ENCODE measurements at places on chromosomes 1 and 21.

DNA sequence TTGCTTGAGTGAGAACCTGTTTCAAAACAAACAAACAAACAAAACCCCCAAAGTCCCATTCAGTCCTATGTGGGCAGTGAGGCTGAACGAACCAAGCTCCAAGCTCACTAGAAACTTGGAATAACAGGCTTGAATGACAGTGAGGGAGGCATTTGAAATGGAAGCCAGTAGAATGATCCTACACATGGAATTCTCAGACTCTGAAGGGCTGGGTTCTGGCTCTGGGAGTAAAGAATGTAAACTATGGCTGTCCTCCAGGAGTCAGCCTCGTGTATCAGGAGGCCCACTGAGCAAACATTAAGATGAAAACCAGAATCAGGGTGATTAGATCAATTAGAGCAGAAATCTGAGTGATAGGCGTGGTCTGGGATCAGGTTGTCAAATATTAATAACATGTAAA lies 14.9 kb downstream of the PCP4L1 start:
- DNase-seq: no peak

DNA sequence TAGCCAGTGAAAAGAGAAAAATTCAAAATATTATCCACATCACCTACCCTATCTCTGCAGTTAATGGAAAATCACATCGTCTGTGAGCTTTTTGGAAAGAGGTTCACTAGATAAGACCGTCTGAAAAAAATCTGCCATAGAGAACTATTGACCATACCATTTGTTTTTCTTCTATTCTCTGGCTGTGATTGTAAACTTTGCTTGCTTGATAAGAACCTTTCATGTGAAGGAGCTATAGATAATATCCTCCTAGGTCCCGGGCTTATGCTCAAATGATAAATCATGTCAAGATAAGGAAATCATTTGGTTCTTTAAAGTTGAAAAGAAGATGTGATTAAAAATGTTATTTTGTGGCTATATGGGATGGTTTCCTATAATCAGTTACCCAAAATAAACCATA lies 369.9 kb downstream of the SIPA1L2 start:
- DNase-seq: no peak

GRCh38 chr1:59947047-59947938 lies 20.7 kb upstream of the CYP2J2 start:
- peak; percentile 14 for DNase-seq

DNA sequence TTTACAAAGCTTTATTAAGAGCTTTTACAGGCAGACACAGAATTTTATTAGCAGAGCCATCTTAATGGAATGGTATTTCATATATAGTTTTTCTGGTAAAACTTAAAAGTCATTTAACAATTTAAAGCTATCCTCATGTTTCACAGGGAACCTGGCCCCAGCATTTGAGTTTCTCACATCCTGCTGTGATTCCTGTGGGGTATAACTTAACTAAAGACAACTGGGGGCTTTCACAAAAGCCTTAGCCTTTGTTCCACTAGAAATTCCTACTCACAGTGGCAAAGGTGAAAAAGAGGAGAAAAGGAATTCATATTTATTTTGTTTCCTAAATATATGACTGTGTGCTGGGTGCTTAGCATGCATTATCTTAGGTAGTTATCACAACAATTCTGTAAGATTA lies 233.9 kb downstream of the DENND1B start:
- DNase-seq: no peak

GRCh38 chr1:166721145-166721544 lies 118.1 kb upstream of the POGK start:
- no peak for DNase-seq

GRCh38 chr1:34060901-34061415 lies 104.1 kb downstream of the CSMD2 start:
- no peak for DNase-seq

GRCh38 chr1:84073266-84073665 lies 70.8 kb upstream of the PRKACB start:
- DNase-seq: no peak

DNA sequence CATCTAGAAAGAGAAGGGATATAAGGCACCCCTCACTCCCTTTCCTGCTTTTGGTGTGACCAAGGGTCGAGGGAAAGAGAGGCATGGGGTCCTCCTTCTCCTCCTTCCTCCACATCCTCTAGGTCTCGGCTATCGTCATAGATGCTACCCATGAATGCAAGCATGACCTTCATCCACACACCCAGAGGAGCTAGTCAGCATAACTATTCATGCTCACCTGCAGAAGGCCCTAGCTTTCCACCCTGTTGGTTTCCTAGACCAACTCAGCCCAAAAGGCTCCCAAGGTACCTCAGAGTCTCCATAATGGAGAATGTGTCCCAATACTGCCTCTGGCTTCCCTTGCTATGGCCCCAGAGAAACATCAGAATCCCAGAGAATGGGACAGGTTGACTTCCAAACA lies 33.2 kb downstream of the MSTO1 start:
- no peak for DNase-seq

DNA sequence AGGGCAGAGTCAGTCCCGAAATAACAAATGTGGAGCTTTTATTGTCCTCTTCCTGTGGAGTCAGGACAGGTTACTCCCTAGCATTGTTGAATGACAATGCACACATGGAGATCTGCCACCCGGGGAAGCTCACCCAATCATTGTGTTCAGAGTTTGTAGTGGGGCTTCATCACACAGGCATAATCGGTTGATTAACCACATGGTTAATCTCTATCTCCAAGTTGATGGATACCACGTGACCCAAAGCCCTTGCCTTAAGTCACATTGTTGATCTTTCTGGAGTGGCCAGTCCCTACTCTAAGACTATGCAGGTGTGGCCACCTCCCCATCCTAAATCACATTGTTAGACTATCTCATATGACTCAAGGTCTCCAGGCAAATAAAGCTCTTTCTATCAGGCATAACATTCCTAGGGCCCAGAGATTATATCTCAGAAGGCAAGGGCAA lies 2.6 kb upstream of the C1orf141 start:
- DNase-seq: no peak

GRCh38 chr1:28259934-28260802 lies 850 bp downstream of the SESN2 start:
- DNase-seq: no peak

GRCh38 chr1:41610361-41610760 lies 125.9 kb upstream of the EDN2 start:
- DNase-seq: no peak

DNA sequence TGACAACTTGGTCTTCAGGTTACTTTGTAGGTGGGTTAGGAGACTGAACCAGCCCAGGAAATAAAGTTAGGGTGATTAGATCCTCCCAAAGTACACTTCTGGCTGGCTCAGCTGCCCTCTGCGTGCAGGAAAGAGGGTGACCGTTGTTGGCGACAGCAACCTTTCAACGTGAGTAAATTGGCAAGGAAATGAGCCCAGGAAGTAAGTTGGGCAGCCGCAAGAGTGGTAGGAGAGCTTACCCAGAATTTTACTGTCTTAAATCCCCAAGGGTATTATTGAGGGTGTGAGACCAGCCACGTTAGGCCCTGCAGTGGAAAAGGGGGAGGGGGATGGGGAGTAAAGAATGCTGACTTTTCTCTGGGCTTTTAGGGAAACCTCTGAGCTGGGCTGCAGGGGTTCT lies 1.6 kb downstream of the TENT5C start:
- DNase-seq: peak; percentile 9

DNA sequence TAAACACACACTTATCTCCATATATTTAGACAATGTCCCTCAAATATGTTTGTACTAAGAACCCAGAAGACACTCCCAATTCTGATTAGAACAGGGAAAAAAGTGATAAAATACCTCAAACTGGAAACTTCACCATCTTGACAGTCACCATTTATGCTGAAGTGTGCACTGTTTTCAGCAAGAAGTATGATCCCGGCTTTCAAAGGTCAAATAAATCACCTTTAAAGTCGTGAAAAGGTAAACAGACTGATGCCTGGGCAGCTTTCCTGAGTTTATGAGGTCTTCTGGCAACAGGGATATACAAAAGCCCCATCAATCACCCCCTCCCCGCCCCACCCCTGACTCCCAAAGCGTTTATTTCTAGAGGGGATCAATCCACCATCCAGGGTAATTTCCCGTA lies 37.9 kb downstream of the HLX start:
- no peak for DNase-seq

DNA sequence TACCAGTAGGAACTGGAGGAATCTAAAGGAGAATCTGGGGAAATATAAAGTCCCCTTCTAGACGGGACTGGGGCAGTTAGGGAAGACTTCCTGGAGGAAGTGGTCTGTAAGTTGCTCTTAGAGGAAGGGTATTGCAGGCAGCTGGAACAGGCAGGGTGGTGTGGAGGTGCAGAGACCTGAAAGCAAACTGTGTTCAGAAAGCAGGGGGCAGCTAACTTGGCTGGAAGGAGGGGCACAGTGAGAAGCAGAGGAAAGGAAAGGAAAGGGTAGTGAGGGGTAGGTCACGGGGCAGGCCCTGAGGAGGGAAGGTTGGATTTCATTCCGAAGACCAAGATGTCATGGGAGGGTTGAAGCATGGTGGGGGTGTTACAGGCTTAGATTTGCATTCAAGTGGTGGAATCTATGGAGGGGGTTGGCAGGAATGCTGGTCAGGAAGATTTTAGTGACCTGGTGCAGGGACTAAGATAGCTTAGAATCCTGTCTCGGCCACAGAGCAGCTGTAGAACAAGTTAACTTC lies 240.7 kb downstream of the FOXD2 start:
- no peak for DNase-seq

GRCh38 chr1:180194546-180195207 lies 35.4 kb upstream of the LHX4 start:
- DNase-seq: no peak

DNA sequence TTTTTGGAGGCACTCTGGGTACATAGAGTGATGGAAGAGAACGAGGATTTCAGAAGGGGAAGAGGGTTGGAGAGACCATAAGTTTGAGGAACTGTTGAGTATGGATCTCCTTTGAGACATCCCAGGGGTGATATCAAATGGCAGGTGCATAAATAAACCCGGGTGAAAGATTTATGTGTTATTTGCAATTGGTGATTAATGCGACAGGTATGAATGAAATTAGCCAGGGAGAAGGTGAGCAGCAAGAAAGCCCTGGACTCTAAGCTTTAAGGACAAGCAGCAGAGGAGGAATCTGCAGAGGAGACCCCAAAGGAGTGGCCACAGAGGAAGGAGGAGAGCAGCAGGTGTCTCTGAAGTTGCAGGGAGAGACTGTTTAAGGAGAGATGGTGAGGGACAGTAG lies 8.8 kb upstream of the REN start:
- DNase-seq: no peak

- no peak for DNase-seq
Measured at GRCh38 chr1:24558902-24559791, 3.3 kb downstream of the NCMAP start.

DNA sequence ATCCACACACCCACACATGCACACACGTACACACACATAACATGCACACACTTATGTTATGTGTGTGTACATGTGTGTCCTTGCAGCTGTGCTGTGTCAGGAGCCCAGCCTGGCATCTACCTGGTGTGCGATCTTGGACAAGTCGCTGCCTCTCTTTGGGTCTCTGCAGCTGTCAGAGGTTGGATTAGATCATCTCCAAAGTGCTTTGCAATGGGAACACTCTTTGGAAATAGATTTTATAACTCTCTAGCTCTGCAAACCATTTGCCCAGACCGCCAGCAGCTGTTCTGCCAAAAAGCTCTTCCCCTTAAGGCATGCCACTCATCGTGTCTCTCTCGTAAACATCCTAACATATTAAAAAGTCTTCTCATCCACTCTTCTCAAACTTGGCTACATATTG lies 4.7 kb downstream of the PKP1 start:
- no peak for DNase-seq

Measured in stimulated activated CD8-positive, alpha-beta memory T cell treated with anti-CD3 and anti-CD28 coated beads, Interleukin-15, amount 100 ng/mL, for 4 hours (primary cell).